ENCODE measurements at places on chromosomes 5 and 9.
A peak's percentile ranks its signal among the peaks of the same experiment; 100 is the strongest.

GRCh38 chr5:21654-22233, 70.2 kb upstream of the PLEKHG4B start:
- H3K27me3 ChIP-seq = peaks cover 37% of the 10 kb centered on the region
- H3K36me3 ChIP-seq = no peaks in the 10 kb centered on the region
- no peak overlapping the region for H3K27ac ChIP-seq
- no peaks in the 10 kb centered on the region for H3K4me1 ChIP-seq
- H3K4me3 ChIP-seq = no peak overlapping the region
- peak; percentile 51 for DNase-seq

DNA sequence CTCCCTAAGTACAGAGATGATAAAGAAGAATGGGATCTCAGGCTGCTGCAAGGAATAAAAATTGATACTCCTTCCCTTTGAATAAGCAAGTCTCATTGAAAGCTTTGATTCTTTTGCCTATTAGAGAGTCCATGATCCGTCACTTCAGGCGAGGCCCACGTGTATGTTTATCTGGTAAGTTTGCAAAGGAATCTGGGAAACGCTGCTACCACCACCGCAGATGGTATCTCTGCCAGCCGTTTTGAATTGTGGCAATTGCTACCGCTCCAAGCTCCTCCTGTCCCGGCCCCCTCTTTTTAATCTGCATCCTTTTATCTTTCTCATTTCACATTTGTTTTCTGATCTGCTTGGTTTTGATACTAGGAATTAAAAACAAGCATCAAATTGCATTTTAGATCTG, 42.9 kb upstream of the GRIA1 start:
- H3K4me1 ChIP-seq = no peaks in the 10 kb centered on the region
- H3K27me3 ChIP-seq = no peaks in the 10 kb centered on the region
- H3K27ac ChIP-seq = no peak overlapping the region
- no peak overlapping the region for H3K4me3 ChIP-seq
- H3K36me3 ChIP-seq = no peaks in the 10 kb centered on the region

- H3K36me3 ChIP-seq = no peaks in the 10 kb centered on the region
- H3K27me3 ChIP-seq = no peaks in the 10 kb centered on the region
- DNase-seq = peak; percentile 24
- peaks cover 10% of the 10 kb centered on the region for H3K4me1 ChIP-seq
Measured at GRCh38 chr5:135232958-135233357, 166.1 kb downstream of the MACROH2A1 start.

DNA sequence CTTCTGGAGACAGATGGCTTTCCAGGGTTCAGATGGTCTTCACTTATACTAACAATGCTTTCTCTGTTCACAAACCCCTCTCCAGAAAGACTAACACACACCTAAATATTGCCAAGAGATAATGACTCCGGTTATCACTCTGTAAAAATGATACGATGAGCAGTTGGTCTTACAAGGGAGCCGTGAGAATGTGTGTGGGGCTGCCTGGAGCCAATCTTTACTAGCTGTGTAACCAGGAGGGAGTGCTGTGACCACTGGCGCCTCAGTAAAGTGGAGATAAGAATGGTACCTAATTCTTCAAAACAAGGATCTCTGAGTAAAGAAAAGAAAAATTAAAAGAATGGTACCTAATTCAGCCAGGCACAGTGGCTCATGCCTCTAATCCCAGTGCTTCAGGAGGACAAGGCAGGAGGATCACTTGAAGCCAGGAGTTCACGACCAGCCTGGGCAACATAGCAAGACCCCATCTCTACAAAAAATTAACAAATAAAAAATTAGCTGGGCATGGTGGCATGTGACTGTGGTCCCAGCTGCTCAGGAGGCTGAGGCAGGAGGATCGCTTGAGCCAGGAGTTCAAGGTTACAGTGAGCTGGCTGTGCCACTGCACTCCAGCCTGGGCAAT, 39.9 kb upstream of the IL17B start:
- peaks cover 40% of the 10 kb centered on the region for H3K4me1 ChIP-seq
- H3K27me3 ChIP-seq = no peaks in the 10 kb centered on the region
- peaks cover 23% of the 10 kb centered on the region for H3K36me3 ChIP-seq

- H3K36me3 ChIP-seq = no peaks in the 10 kb centered on the region
- no peak overlapping the region for H3K4me3 ChIP-seq
- H3K27ac ChIP-seq = no peak overlapping the region
- H3K27me3 ChIP-seq = no peaks in the 10 kb centered on the region
- H3K4me1 ChIP-seq = no peaks in the 10 kb centered on the region
- DNase-seq = no peak
Measured at GRCh38 chr5:147863454-147864158, 14.9 kb upstream of the SCGB3A2 start.

DNA sequence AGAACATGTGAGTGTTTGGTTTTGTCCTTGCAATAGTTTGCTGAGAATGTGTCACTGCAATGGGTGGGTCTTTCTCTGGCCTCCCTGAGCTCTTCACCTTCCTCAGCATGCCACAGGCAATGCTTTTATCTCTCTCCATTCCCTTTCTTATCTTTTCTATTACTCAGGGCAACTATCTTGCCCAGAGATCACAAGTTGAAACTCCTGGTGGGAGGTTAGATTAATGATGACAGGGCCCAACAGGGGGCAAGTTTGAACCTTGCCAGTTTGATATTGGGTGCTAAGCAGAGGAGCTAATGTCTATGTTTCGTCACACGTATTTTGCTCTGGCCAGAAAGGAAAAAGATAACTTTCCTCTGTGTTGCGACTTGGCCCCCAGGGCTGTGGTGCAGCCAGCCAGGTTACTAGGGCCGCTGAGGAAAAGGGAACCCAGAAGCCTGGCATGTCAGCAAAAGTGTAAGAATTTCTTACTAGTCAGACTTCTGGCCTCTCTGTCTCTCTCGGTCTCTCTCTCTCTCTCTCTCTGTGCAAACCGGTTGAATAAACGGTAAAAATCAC, 299.3 kb upstream of the POU5F2 start:
- H3K4me3 ChIP-seq = no peak overlapping the region
- no peak overlapping the region for H3K27ac ChIP-seq
- no peaks in the 10 kb centered on the region for H3K36me3 ChIP-seq

DNA sequence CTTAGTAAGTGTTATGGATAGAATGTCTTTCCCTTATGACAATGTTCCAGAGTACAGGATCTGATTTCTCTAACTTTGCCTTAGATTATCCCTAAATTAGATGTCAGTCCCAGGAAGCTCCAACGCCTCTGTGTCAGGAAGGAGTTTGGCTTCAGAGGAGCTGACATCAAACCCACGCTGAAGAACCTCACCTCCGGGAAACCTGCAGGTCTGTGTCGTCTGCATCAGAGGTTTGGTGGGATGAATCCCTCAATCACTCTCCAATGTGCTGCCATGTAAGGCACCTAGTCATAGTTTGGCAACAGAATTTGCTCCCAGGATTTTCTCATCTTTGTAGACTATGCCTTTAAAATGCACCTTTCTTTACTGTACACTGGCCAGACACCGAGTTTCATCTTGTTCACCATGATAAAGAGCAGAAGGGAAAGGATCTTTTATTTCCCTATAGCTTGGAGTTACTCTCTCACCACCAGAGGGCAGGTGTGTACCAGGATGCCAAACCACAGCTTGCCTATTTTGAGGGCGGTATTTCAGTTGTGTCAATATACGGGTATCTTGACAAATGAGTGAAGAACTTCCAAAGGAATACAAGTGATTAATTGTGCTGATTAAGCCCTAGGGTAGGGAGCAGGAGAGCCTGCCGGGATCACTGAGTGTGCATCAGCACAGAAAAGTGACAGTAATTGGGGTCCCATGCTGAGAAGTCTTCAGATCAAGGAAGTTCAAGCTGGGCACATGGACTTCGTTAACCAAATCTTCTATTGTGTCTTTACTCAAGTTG, 23.4 kb downstream of the MINAR2 start:
- no peaks in the 10 kb centered on the region for H3K27me3 ChIP-seq
- peak; percentile 68 for DNase-seq
- H3K4me1 ChIP-seq = no peaks in the 10 kb centered on the region
- no peak overlapping the region for H3K27ac ChIP-seq
- no peaks in the 10 kb centered on the region for H3K36me3 ChIP-seq

- no peak overlapping the region for H3K4me3 ChIP-seq
- no peaks in the 10 kb centered on the region for H3K36me3 ChIP-seq
- H3K27ac ChIP-seq = no peak overlapping the region
- no peaks in the 10 kb centered on the region for H3K27me3 ChIP-seq
Measured at GRCh38 chr9:135687216-135687615, 12.1 kb downstream of the SOHLH1 start.

DNA sequence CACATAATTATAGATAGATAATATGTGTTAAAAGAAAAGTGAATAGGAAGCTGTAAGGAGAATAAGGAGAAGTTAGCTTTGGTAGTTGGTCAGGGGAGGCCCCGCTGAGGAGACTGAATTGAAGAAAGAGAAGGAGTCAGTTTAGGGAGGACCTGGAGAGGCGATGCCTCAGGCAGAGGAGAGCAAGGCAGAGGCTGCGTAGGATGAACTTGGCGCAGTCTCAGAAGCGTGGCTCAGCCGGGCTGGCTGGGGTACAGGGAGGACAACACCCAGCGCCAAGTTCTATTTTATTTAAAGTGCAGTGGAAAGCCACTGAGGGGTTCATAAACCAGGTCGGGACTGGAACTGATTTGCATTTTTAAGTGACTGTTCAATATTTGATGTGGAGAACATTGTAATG, 68.5 kb downstream of the PTCD2 start:
- no peaks in the 10 kb centered on the region for H3K36me3 ChIP-seq
- no peaks in the 10 kb centered on the region for H3K27me3 ChIP-seq
- 0 out of 2 replicates have a peak overlapping the region, but pooled peaks have one; percentile 18 for H3K4me3 ChIP-seq
- peaks cover 59% of the 10 kb centered on the region for H3K4me1 ChIP-seq
- H3K27ac ChIP-seq = peak overlapping the region; percentile 87

GRCh38 chr5:15234911-15235310, 265.1 kb upstream of the FBXL7 start:
- no peaks in the 10 kb centered on the region for H3K36me3 ChIP-seq
- H3K4me3 ChIP-seq = no peak overlapping the region
- peaks cover 6% of the 10 kb centered on the region for H3K4me1 ChIP-seq
- H3K27ac ChIP-seq = no peak overlapping the region
- H3K27me3 ChIP-seq = no peaks in the 10 kb centered on the region
- DNase-seq = no peak

- no peak overlapping the region for H3K27ac ChIP-seq
- no peaks in the 10 kb centered on the region for H3K27me3 ChIP-seq
- DNase-seq = peak; percentile 62
- H3K4me1 ChIP-seq = peaks cover 11% of the 10 kb centered on the region
Measured at GRCh38 chr9:72292874-72293607, 72.0 kb downstream of the ZFAND5 start.

GRCh38 chr5:125595095-125595494, 828.1 kb upstream of the GRAMD2B start:
- H3K27me3 ChIP-seq = no peaks in the 10 kb centered on the region
- peak; percentile 18 for DNase-seq
- H3K36me3 ChIP-seq = no peaks in the 10 kb centered on the region
- no peak overlapping the region for H3K4me3 ChIP-seq
- H3K4me1 ChIP-seq = peaks cover 12% of the 10 kb centered on the region

GRCh38 chr5:165227515-165227914, 1722.1 kb downstream of the MAT2B start:
- no peak overlapping the region for H3K27ac ChIP-seq
- H3K4me1 ChIP-seq = no peaks in the 10 kb centered on the region
- no peak overlapping the region for H3K4me3 ChIP-seq

DNA sequence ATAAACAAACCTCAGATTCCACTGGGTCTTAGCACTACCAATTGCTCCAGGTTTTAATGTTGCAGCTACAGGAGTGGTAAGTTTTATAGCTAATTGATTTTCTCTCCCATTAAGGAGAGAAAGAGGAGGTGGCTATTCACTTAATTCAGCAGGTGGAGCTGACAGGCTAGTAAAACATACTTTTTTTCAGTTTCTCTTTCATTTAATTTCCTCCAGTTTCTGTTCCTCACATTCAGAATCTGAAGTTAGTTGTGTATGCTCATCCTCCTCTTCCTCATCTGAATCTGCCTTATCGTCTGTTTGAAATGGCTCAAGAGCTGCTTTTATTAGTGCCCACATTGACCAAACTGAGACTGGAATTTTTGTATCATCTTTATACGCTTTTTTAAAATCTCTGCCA, 98.0 kb downstream of the PLPPR1 start:
- H3K36me3 ChIP-seq = no peaks in the 10 kb centered on the region
- no peaks in the 10 kb centered on the region for H3K4me1 ChIP-seq
- no peak for DNase-seq
- H3K27me3 ChIP-seq = no peaks in the 10 kb centered on the region
- no peak overlapping the region for H3K4me3 ChIP-seq
- no peak overlapping the region for H3K27ac ChIP-seq

DNA sequence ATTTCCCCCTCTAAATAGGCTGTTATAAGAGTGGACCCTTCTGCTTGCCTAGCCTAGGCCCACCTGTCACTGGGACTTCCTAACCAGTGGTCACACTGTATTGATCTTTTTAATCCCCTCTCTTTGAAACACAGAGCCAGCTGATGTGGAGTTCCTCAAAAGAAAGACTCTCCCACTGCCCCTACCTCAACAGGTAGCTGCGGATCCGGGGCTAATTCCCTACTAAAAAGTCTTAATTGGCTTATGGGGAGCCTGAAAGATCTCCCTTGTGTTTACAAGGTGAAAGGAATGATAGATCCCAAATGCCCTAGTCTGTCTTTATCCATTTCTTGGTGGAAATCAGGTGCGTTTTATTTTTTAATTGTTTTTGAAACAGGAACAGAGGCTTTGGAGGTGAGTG, 2.0 kb downstream of the NEUROG1 start:
- H3K27ac ChIP-seq = no peak overlapping the region
- no peak for DNase-seq
- no peaks in the 10 kb centered on the region for H3K4me1 ChIP-seq
- H3K4me3 ChIP-seq = no peak overlapping the region
- H3K36me3 ChIP-seq = no peaks in the 10 kb centered on the region

DNA sequence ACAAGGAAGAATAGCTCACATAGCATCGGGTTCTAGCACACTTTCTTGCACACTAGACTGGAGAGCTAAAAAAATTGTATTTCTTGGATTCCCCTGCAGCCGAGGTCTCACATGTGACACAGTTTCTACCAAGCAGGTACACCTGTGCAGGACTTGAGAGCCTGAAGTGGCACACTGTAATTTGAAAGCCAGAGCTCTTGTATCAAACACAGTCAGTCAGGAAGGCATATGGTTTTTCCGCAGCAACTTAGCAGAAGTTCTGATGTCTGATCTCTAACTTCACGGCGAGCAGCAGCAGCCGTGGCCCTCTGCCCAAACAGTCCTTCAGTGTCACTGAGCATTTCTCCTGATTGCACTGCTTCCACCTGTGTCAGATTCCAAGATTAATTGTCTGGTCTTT, 25.5 kb downstream of the TMEM245 start:
- no peaks in the 10 kb centered on the region for H3K27me3 ChIP-seq
- no peak overlapping the region for H3K4me3 ChIP-seq
- no peak for DNase-seq
- peaks cover 9% of the 10 kb centered on the region for H3K36me3 ChIP-seq
- H3K4me1 ChIP-seq = peaks cover 28% of the 10 kb centered on the region

DNA sequence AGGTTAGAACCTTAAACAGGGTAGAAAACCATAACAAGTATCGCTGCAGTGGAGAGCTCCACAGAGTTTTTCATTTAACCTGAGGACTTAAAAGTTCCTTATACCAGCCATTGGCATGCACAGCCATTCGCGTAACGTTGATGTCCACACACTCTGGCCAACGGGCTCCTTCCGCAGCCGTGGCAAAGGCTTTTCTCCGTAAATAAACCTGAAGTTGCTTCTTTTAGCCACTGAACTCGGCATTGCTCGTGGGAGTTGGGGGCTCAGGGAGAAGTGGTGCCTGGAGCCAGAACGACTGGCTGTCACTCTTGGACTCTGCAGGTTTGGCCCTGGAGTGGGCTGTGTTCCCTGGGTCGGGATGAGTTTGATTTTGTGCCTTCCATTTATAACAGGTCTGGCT, 125.9 kb upstream of the LMX1B start:
- H3K27me3 ChIP-seq = no peaks in the 10 kb centered on the region
- H3K4me1 ChIP-seq = no peaks in the 10 kb centered on the region
- DNase-seq = no peak

Measured in GM23248 (cell line).